ENCODE measurements at places on chromosomes 12 and 14.

- DNase-seq = no peak
Measured at GRCh38 chr12:89238593-89238992, 113.7 kb downstream of the DUSP6 start.

DNA sequence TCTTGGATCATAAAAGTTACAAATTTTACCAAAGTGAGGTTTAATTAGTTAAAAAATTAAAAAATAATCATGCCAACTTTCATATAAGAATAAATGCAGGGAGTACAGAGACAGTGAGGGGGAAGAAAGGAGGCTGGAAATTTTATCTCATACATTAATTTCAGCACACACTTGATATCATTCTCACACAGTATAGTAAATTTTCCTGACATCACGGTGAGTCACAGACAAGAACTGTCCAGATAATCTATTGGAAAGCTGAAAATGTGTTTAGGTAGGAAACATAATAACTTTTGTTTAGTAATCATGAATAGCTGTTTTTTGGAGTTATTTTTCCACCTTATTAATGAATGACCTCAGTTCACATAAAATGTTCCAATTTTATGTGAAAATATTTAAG lies 1204.8 kb downstream of the GALC start:
- no peak for DNase-seq

GRCh38 chr12:25286837-25287236 lies 36.1 kb upstream of the KRAS start:
- DNase-seq = no peak

DNA sequence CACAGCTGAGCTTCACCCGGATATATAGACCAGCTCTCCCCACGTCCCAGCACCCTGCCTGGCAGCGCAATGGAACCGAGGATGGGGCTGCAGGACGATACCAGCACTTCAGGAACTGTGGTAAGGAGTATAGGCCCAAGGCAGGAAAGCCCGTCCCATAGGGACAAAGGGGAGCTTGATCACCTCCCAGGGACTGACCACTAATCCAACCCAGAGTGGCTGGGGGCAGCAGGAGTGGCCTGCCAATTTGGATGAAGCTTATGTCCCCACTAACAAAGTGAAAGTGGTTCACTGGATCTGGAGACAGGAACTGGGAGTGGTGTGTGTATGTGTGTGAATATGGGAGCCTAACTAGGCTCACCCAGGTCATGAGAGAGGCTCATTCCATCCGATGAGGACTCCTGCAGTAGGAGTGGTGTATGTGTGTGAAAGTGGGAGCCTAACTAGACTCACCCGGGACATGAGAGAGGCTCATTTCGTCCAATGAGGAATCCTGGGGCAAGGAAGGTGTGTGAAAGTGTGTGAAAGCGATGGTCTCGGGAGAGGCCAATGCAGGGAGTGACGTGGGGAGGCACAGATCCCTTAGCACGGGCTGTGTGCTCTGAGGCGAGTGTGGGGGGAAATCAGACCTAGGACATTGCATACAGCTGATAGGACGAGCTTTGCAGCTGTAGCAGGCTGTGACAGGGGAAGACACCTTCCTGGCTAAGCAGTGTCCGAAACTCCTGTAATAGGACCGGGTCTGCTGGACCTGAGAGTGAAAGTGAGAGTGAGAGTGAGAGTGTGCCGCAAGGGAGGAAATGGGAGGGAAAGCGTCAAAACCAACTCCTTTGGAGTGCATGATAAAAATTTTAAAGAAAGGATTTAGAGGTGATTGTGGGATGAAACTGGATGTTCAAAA lies 25.7 kb downstream of the KLRK1 start:
- peak; percentile 55 for DNase-seq

GRCh38 chr14:99883866-99884650 lies 90.8 kb downstream of the EML1 start:
- no peak for DNase-seq

DNA sequence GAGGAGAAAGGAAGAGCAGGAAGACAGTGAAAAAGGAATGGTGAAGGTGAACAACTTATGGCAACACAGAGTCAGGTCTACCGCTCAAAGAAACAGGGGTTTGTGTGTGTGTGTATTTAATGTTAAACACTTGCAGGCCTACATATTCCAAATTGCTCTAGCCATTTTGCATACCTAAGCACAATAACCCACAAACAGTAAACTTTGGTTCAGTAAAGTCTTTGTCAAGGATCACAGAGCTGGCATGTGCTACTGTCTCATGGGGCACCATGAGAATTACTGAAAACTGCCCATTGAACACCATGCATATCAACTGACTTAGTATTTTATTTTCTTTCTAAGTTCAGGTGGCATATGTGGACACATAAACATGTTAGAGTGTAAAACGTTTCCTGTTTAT lies 163.6 kb downstream of the MDGA2 start:
- DNase-seq = no peak

DNA sequence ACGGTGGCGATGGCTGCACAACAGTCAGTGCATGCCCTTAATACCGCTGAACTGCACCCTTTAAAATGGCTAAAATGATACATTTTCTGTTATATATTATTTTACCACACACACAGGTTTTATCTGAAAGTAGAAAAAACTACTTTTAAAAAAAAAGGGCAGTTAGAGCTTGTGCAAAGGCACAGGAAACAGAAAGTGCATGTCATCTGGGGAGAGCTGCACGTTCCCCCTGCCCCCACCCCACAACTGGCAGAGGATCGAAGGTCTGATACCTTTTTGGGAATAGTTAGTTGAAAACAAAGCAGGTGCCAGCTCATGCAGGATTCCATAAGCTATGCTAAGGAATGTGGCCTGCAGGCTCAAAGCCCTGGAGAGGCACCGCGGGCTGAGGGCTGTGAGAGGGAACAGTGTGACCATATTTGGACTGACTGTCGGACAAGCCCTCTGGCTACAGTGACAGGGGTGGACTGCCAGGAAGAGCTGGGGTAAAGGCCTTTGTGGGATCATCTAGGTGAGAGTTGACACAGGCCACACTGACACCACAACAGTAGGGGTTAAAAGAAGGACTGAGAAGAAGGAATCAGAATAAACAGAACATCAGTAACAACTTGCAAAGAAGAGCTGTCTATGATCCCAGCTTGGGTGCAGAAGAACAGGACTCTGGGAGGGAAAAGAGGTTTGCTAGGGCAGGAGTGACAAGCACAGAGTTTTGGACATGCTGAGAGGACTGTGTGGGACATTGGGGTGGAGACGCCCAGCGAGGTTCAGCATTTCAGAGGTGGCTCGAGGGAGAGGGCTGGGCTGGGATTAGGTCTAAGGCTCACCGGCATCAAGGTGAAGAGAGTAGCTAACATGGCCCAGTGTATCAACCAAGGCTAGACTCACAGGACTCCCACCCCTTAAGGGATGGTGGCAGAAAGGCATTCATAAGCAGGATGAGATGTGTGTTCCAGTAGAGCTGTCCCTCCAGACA lies 54.6 kb downstream of the ACTN1 start:
- DNase-seq = no peak

DNA sequence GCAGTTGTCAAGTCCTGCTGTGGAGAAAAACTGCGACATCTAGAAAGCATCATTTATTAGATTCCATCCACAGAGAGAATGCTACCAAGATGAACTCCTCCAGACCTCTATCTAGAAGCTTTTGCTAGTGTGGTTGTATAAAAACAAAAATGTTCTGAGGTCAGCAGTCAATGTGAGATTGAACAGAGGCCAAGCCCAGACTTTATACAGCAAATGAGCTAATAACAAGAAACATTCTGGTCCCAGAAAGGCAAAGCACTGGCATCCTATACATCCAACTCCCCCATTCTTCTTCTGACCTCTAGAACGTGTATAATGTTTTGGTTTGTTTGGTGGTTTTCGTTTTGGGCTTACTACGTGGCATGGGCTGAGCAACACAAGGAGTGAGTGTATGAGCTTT lies 26.7 kb upstream of the RIN3 start:
- no peak for DNase-seq

GRCh38 chr14:21039585-21040369 lies 2.4 kb upstream of the RNASE7 start:
- DNase-seq = peak; percentile 65
